ENCODE measurements at places on chromosomes 12 and 14. TPM values are rescaled to one million over a fixed set of nuclear protein-coding genes. Genes with fewer than 3 reads are reported as not detected.

PTCSC3 gene
- not detected for total RNA-seq

SERPINA5 gene
- total RNA-seq = not detected

NYNRIN gene
- 12.1 TPM for total RNA-seq

RNASE3 gene
- total RNA-seq = not detected

BDKRB2 gene
- 30.8 TPM for total RNA-seq

COL2A1 gene
- total RNA-seq = not detected

HOXC12 gene
- not detected for total RNA-seq

LMO3 gene
- total RNA-seq = 0.58 TPM

SLC7A8 gene
- total RNA-seq = 6.9 TPM

RNASE7 gene
- not detected for total RNA-seq

MIP gene
- not detected for total RNA-seq
